Ascending aorta (tissue), 2 donors: ENCODE measurements at places on chromosomes 1 and 21.

DNA sequence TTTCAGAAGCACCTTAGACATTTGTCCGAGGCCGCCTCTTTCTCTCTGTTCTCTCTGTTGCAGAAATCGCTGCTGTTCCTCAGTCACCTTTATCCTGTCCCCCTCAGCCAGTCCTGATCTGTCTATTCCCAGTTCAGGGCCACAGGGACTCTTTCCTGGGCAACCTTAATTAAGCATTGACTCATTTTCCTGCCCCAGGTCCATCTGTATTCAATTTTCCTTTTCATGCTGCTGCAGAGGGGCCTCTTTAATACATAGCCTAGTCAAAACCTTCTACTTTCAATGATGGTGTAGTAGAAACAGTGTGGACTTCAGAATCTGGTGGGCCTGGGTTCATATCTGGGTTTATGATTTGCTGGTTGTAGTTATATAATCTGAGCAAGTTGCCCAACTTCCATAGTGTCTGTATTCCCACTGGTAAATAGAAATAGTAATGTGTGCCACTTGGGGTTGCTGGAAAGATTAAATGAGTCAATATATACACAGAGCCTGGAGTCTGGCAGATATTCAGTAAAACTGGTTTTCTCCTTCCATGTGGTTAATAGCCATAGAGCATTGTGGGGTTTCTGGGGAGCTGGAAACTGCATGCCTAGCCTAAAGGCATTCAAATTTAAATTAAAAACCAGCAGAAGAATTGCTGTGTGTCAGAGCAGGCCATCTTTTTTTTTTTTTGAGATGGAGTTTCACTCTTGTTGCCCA, 4.5 kb downstream of the TRAF5 start:
- no peak for DNase-seq

DNA sequence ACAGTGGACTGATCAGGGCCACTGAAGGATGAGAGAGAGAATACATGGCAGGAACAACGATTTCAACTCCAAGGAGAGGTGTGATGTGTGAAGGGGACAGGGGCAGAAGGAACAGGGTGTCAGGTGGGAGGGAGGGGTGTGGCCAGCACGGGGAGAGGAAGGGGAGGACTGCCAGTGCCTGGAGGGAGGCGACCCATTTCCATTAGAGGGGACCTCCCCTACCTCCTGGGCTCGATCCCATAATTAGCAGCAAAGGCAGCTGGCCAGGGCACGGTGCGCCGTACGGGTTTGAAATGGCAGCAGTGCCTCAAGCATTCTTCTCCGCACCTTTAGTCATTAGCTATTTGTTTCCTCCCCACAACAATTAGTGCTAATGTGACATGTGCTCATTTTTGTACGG, 22.7 kb downstream of the CRYAA start:
- DNase-seq: peak; percentile 27

- DNase-seq: no peak
Observed at GRCh38 chr1:114499478-114499877, 11.5 kb downstream of the TRIM33 start.

DNA sequence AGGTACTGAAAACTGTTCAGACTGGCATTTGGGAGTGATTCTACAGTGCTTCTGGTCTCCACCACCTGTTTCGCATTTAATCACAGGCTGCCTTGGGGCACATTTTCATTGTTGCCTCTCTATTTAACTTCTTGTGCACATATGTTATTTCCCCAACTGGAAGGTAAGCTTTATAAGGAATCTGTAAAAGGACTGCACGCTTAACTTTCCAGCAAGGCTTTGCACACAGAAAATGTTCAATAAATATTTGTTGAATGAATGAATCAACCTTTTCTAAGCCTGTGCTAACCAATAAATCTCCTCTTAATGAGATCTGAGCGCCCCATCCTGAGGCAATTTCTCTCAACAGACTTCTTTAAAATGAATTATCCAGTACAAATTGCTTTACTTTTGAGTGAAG, 84.3 kb upstream of the ARHGAP29 start:
- DNase-seq: no peak

DNA sequence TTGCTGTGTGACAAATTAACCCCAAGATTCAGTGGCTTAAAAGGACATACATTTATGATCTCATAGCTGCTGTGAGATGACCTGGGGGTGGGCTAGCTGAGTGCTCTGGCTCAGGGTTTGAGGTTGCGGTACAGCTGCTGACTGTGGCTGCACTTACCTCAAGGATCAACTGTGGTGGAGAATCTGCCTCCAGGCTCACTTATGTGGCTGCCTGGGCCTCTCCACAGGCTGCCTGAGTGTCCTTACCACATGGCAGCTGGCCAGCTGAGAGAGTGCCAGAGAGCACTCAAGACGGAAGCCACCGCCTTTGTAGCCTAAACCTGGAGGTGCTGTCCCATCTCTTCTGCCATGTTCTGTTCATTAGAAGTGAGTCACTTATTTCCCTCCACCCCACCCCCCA, 5.7 kb downstream of the LRRC71 start:
- no peak for DNase-seq
